Activated CD8-positive, alpha-beta T cell treated with anti-CD3 and anti-CD28 coated beads for 36 hours (primary cell): ENCODE measurements at places on chromosomes 3 and 15. TPM values are rescaled to one million over a fixed set of nuclear protein-coding genes. Genes with fewer than 3 reads are reported as not detected.

Gene COL6A5
- total RNA-seq = not detected

Gene IMPG2
- total RNA-seq = 0.13 TPM

Gene VEPH1
- total RNA-seq = not detected

Gene SLC33A1
- total RNA-seq = 18.5 TPM

Gene CCDC54
- total RNA-seq = not detected

Gene CCR8
- total RNA-seq = 0.34 TPM

- no peak for DNase-seq
- peaks cover 21% of the 10 kb centered on the region for H3K27me3 ChIP-seq
- H3K27ac ChIP-seq = no peak overlapping the region
- no peaks in the 10 kb centered on the region for H3K4me1 ChIP-seq
- H3K4me3 ChIP-seq = no peak overlapping the region
Observed at GRCh38 chr15:91183596-91183995, 83.5 kb downstream of the SV2B start.

- no peak overlapping the region for H3K4me3 ChIP-seq
- peaks cover 1% of the 10 kb centered on the region for H3K27me3 ChIP-seq
- no peaks in the 10 kb centered on the region for H3K36me3 ChIP-seq
- H3K4me1 ChIP-seq = peaks cover 7% of the 10 kb centered on the region
- DNase-seq = no peak
- H3K27ac ChIP-seq = no peak overlapping the region
Observed at GRCh38 chr15:59307165-59307537, 65.5 kb downstream of the MYO1E start.

GRCh38 chr3:143775459-143775858 is 72.8 kb downstream of the SLC9A9 start:
- H3K4me3 ChIP-seq = no peak overlapping the region
- H3K27ac ChIP-seq = no peak overlapping the region
- no peaks in the 10 kb centered on the region for H3K4me1 ChIP-seq

GRCh38 chr15:98518823-98519561 is 129.3 kb upstream of the IGF1R start:
- H3K4me3 ChIP-seq = no peak overlapping the region
- DNase-seq = peak; percentile 66
- H3K27me3 ChIP-seq = peaks cover 2% of the 10 kb centered on the region
- no peak overlapping the region for H3K27ac ChIP-seq
- no peaks in the 10 kb centered on the region for H3K4me1 ChIP-seq

GRCh38 chr3:147924755-147925154 is 515.6 kb downstream of the ZIC1 start:
- no peak overlapping the region for H3K27ac ChIP-seq
- H3K4me1 ChIP-seq = no peaks in the 10 kb centered on the region
- no peak overlapping the region for H3K4me3 ChIP-seq
- H3K27me3 ChIP-seq = no peaks in the 10 kb centered on the region
- DNase-seq = no peak
- H3K36me3 ChIP-seq = no peaks in the 10 kb centered on the region

GRCh38 chr3:192831111-192831644 is 86.5 kb downstream of the MB21D2 start:
- no peaks in the 10 kb centered on the region for H3K27me3 ChIP-seq
- no peak overlapping the region for H3K4me3 ChIP-seq
- H3K27ac ChIP-seq = no peak overlapping the region
- H3K4me1 ChIP-seq = peaks cover 12% of the 10 kb centered on the region

GRCh38 chr3:102113421-102114041 is 264.2 kb downstream of the NFKBIZ start:
- DNase-seq = peak; percentile 26
- H3K4me3 ChIP-seq = no peak overlapping the region
- peaks cover 28% of the 10 kb centered on the region for H3K4me1 ChIP-seq
- H3K36me3 ChIP-seq = no peaks in the 10 kb centered on the region
- H3K27me3 ChIP-seq = no peaks in the 10 kb centered on the region
- H3K27ac ChIP-seq = peak overlapping the region; percentile 55

GRCh38 chr3:64972793-64973192 is 285.0 kb upstream of the ADAMTS9 start:
- no peaks in the 10 kb centered on the region for H3K36me3 ChIP-seq
- H3K4me1 ChIP-seq = no peaks in the 10 kb centered on the region

DNA sequence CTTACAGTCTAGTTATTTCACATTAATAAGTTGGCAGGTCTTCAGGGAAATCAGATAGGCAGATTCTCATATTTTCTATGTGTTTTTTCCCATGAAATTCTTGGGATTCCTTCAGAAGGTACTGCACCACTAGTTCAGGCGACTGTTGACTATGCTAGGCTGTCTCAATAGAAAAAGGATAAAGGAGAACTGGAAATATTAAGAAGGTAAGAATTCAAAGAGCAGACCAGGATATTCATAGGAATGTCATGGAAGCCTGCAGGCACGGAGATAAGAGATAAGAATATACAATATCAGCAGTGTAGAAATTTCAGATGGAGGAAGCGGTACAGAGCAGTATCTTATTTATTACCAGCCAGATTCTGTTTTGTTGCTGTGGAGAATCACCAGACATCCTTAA is 432.1 kb upstream of the MDFIC2 start:
- H3K4me1 ChIP-seq = no peaks in the 10 kb centered on the region
- no peak overlapping the region for H3K4me3 ChIP-seq
- peaks cover 8% of the 10 kb centered on the region for H3K27me3 ChIP-seq
- no peak overlapping the region for H3K27ac ChIP-seq

DNA sequence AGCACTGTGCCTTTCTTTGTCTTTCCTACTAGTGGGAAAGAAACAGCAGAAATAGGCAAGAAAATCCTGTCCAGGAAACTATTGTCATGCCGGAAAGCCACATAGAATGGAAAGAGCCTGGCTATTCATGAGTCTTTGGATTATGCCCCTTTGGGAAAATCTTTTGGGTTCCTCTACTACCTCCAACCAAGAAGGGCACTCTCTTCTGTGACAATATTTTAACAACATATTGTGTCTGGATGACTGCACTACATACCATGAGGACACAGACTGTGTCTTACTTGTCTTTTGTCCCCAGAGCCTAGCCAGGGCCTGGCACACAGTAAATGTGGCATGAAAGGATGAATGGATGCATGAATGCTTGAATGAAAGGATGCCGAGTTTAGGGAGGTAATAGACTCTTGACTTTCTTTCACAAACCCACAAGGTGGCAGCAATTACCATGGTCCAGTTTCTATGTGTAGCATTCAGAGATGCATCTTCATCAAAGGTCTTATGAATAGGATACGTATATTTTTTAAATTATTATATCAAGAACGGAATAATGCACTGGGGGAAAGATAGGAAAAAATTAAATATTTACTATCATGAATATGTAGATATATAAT is 30.3 kb downstream of the ARL14 start:
- no peak overlapping the region for H3K4me3 ChIP-seq
- H3K27me3 ChIP-seq = peaks cover 18% of the 10 kb centered on the region
- H3K36me3 ChIP-seq = no peaks in the 10 kb centered on the region
- no peak overlapping the region for H3K27ac ChIP-seq
- peak; percentile 6 for DNase-seq
- no peaks in the 10 kb centered on the region for H3K4me1 ChIP-seq

DNA sequence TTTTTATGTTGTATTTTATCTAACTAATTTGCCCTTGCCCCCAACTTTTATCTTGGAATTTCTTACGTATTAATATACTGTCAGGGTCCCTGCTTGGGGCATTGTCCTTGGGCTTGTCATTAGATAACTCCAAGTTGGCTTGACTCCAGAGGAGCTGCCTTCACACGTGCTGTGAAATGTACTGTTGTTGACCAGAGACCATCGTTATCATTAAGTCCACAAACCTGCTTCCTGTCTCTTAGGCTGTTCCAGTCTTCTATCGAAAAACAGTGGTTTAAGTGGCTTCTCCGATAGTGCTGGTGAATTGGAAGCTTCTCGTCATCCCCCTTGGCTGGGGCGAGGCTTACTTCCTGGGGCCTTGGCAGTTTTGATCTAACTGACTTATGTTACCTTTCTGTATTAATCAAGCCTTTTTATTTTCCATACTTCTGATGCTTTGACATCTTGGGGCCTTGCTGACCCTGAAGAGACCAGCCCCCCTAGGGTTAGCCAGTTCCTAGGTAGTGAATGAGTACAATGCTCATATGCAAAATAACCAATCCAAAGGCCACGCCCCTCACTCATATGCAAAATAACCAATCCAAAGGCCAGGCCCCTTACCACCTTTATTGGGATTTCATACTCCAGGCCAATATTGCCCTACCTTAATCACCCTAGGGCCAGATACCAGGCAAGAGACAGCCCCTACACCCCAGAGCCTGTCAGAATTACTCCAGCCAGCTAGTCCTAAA is 164.5 kb downstream of the IGF1R start:
- no peak overlapping the region for H3K4me3 ChIP-seq
- no peaks in the 10 kb centered on the region for H3K27me3 ChIP-seq
- H3K36me3 ChIP-seq = peaks cover 20% of the 10 kb centered on the region

DNA sequence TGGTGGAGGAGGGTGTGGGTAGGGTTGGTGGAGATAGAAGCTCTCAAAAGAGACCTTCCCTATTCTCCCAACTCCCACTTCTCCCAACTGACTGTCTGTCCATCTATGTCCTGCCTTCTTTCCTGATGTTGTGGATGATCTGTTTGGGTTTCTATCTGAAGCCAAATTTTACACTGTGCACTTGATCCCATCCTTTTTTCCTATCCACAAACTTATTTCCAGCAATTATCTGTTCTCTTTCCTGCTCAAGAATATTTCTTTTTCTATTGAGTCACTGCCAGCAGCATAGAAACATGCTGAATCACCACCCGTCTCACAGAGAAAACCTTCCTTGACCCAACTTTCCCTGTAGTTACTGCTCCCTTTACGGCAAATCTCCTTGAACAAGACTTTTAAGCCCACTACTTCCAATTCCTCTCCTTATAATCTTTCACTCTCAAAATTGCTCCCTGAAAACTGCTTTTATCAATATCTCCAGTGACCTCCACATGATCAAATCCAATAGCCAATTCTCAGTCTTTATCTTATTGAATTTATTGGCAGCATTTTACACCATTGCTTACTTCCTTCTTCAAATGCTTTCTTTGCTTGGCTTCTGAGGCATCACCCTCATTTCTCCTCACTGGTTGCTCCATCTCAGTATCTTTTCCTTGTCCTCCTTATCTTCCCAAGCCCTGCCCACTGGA is 141.2 kb upstream of the SLC7A14 start:
- no peaks in the 10 kb centered on the region for H3K36me3 ChIP-seq
- no peak overlapping the region for H3K4me3 ChIP-seq
- H3K4me1 ChIP-seq = no peaks in the 10 kb centered on the region
- H3K27me3 ChIP-seq = peaks cover 13% of the 10 kb centered on the region
- H3K27ac ChIP-seq = no peak overlapping the region

- H3K4me3 ChIP-seq = no peak overlapping the region
- no peaks in the 10 kb centered on the region for H3K36me3 ChIP-seq
- peaks cover 38% of the 10 kb centered on the region for H3K27me3 ChIP-seq
- H3K27ac ChIP-seq = no peak overlapping the region
- DNase-seq = peak; percentile 47
Observed at GRCh38 chr15:60255390-60255789, 142.4 kb downstream of the ANXA2 start.

GRCh38 chr3:20123131-20123652 is 62.8 kb downstream of the SGO1 start:
- H3K36me3 ChIP-seq = peaks cover 37% of the 10 kb centered on the region
- no peak overlapping the region for H3K27ac ChIP-seq
- no peak overlapping the region for H3K4me3 ChIP-seq
- no peak for DNase-seq
- H3K4me1 ChIP-seq = no peaks in the 10 kb centered on the region
- no peaks in the 10 kb centered on the region for H3K27me3 ChIP-seq

- H3K36me3 ChIP-seq = no peaks in the 10 kb centered on the region
- H3K27ac ChIP-seq = peak overlapping the region; percentile 19
- H3K27me3 ChIP-seq = peaks cover 1% of the 10 kb centered on the region
- peaks cover 16% of the 10 kb centered on the region for H3K4me1 ChIP-seq
Observed at GRCh38 chr3:100245927-100246326, 14.9 kb upstream of the TBC1D23 start.

DNA sequence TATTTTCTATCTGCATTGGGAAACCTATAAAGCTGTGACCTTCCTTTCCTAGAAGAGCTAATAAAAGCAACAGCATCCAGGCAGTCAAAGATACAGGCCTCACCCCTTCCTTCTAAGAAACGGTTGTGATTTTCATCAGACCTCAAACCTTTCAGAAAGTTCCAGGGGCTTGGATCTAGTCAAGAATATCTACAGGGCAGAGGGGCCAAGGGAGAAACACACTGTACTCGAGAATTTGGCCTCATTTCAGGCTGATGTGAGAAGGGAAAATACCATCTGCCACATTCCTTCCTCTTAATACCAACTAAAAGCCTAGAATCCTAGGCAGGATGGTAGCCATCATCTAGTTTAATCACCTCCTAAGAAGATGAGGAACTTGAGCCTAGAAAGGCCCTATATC is 24.5 kb upstream of the BCL6 start:
- no peaks in the 10 kb centered on the region for H3K36me3 ChIP-seq
- peak overlapping the region; percentile 67 for H3K27ac ChIP-seq
- peaks cover 25% of the 10 kb centered on the region for H3K4me1 ChIP-seq
- no peak overlapping the region for H3K4me3 ChIP-seq
- no peaks in the 10 kb centered on the region for H3K27me3 ChIP-seq

DNA sequence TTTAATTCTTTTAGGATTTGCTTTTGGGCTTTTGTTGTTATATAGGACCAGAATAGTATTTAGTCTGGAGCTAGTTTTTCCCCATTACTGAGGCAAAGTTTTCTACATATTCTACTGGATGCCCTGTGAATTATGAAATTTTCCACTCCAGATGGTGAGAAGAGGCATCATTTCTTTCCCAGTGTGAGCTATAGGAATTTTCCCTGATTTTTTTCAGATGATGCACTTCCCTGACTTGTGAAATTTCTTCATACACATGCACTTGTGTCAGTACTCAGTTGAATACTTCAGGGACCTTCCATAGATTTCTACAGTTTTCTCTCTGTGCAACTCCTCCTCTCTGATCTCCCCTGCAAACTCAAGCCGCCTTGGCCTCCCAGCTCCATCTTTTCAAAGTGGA is 73.7 kb upstream of the SLCO2A1 start:
- H3K27me3 ChIP-seq = peaks cover 2% of the 10 kb centered on the region
- H3K27ac ChIP-seq = no peak overlapping the region
- no peaks in the 10 kb centered on the region for H3K36me3 ChIP-seq
- H3K4me3 ChIP-seq = no peak overlapping the region
- DNase-seq = no peak

DNA sequence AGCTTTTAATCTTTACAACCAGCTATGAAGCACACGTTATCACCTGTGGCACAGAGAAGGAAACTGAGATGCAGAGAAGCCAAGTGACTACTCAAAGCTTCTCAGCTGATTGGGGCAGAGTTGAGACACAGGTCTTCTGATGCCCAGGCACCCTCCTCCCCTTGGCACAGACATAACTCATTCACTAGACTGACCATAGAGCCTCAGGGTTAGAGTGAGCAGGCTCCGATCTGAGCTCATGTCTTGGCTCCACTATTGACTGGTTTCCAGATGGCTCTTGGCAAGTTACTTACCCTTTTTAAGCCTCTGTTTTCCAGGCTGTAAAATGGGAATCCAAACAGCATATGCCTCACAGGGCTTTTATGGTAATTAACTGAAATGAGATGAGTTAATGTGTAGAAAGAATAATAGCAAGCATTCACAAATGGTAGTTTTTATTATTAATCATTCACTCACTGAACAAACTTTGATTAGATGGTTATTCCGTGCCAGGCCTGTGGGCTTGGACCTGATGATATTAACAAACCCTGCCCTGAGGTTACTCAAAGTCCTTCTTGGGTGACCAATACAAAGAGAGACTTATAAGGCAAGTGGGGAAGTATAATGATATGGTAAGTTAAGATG is 184.3 kb downstream of the ANXA2 start:
- H3K4me3 ChIP-seq = no peak overlapping the region
- peaks cover 15% of the 10 kb centered on the region for H3K27me3 ChIP-seq
- H3K4me1 ChIP-seq = no peaks in the 10 kb centered on the region
- no peak overlapping the region for H3K27ac ChIP-seq
- no peaks in the 10 kb centered on the region for H3K36me3 ChIP-seq

- no peak for DNase-seq
- no peak overlapping the region for H3K4me3 ChIP-seq
- H3K27ac ChIP-seq = no peak overlapping the region
- H3K4me1 ChIP-seq = no peaks in the 10 kb centered on the region
Observed at GRCh38 chr15:38243278-38244055, 9.2 kb upstream of the SPRED1 start.
